ENCODE measurements at places on chromosomes 6 and 20.

DNA sequence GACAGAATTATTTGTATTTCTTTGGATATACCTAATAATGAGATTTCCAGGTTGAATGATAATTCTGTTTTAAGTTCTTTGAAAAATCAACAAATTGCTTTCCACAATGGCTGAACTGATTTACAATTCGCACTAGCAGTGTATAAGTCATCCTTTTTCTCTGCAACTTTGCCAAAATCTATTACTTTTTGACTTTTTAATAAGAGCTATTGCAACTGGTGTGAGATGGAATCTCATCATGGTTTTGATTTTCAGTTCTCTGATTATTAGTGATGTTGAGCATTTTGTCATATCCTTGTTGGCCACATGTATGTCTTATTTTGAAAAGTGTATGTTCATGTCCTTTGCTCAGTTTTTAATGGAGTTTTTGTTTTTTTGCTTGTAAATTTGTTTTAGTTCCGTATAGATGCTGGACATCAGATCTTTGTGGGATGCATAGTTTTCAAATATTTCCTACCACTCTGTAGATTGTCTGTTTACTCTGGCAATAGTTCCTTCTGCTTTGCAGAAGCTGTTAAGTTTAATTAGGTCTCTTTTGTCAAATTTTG lies 409.8 kb upstream of the CITED2 start:
- DNase-seq, result no peak

DNA sequence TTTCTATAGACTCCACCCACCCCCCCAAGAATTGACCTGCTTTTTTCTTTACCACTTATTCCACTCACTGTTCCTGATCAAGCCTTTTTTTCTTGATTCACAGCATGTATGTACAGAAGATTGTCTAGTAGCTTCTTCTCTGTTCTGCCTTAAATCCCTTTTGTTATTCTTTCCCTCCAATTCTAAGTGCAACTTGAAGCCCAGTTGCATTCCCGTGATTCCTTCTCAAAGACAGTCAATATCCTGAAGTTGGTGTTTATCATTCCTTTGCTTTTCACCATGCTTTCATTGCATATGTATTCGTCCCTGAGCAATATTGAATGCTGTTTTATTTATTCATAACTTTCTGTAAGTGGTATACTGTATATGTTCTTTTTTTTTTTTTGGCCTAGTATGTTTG lies 21.0 kb downstream of the XRN2 start:
- DNase-seq, result no peak

DNA sequence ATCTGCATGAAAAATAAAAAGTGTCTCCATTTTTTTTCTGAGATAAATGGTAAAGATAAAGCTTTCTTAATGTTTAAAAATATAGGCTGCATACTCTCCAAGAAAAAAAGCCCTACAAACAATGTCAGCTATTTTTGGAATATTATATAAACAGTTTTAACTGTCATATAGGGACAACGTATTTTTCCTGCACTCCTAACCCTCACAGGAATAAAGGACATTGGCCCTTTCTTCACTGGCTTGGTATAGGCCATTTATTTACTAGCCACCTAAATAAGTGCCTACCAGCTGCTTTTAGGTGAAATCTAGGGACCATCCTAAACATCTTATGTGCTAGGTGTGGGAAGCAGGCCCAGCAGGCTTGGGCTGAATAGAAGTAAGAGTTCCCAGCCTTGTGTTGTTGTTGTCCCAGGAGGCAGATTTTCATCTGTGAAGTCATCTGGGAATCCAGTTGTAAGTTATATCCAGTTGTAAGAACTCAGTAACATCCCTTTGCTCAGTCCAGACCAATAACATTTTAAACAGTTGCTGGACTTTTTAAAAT lies 21.3 kb downstream of the FOXO3 start:
- no peak for DNase-seq

DNA sequence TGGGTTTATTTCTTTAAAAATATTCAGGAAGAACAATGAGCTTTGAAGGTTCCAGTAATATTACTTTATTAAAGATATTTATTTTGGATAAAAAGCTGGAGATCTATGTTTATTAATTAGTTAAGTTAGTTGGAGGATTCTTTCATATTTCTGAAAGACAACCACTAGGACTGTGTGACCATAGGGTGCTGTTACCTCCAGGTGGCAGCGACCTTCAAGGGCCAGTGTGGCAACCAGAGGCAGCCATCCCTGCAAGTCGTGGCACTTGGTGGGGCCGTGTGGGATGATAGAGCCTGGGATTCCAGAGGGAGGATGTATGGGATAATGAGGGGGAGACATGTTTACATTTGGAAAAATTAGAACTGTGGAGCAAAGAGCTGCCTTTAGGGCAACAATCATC lies 95.5 kb upstream of the SCP2D1 start:
- DNase-seq, result no peak

DNA sequence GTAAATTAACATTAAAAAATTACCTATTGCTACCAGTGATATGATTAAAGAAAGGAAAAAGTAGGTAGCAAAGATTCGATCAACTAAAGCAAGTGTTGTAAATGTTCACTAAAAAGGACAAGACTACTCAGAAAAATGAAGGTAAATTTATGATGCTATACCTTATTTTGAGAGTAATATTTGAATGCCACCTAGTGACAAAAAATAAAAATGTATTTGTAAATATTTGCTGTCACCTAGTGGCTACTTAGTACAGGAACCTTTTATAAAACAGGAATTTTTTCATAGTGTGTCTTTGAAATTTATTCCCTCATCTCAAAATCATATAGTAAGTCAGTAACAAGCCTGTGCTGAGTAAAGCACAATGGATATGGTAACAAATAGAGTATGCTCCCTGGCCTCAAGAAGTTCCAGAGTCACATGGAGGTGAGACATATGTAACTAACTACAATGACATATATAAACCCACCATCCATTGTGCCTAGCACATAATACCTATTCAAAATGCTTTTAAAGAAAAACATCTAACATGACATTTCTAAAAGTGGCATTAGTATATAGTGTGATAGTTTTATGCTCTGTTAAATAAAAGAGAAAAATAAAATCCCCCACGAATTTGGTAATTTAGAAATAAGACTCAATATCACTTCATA lies 193.1 kb upstream of the SIM1 start:
- no peak for DNase-seq

- DNase-seq, result peak; percentile 90
These were observed 1.0 kb downstream of the PXDC1 start for GRCh38 chr6:3750317-3751076.

DNA sequence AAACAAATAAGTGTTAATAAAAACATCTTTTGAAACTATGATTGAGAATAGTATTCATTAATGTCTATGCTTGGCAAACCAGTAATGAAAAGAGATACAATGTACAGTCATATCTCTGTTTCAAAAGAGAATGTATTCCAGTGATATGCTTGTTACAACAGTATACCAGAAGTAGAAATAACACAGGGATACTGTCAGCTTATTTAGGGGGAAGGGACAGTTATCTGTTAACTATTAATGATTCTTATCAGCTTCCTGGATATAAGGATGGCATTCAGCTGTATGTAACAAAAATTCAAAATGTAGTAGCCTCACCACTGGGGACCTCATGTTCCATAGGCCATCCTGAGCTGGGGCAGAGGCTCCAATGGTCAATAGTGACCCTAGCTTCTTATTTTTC lies 103.8 kb upstream of the TBX18 start:
- no peak for DNase-seq

- DNase-seq, result no peak
These were observed 34.8 kb downstream of the CDKAL1 start for GRCh38 chr6:20569000-20569610.

DNA sequence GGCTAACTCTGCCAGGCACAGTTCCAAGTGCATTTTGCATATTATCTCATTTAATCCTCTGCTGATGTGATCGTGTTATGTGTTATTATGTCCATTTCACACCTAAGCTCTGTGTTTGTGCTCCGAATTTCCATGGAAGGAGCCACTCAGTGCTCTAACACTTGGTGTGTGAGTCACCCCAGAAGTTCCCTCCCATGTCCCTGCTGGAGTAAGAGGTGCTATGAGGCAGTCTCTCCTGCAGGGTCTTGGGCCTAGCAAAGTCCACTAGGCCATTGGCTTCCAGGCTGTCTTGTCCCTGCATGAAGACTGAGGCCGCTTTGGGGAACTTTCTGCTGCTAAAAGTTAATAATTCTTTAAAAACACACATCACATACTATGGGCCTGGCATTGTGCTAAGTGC lies 405.9 kb upstream of the SULF2 start:
- no peak for DNase-seq

DNA sequence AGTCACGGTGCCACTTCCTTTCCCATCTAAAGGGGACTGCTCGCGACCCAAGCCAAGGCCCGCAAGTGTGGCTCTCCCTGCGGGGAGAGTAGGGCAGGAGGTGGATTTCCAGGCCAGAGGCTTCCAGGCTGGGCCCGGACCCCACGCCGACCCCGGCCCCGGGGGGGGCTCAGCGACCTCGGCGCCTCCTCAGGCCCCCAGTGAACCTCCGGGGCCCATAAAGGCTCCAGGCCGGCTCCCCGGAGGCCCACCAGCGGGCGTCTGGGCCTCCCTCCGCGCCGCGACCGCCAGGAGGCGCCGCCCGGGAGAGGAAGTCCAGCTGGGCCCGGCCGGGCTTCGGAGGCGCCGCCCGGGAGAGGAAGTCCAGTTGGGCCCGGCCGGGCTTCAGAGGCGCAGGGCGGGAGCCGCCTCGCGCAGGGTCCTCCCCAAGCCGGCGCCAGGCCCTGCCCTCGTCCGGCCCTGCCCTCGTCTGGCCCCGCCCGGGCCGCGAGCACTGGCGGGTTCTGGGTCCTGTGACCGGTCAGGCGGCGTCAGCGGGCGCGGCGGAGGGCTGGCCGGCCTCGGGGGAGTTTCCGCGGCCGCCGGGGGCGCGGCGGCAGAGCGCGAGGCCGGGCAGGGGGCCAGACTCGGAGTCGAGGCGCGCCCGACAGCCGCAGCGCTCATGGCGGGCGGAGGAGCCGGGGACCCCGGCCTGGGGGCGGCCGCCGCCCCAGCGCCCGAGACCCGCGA lies at the start of gene RAB32:
Gene RAB32, plus strand, starts transcription at position 623 of the 729 bp plus-strand sequence. Its CDS starts 39 bp downstream, at position 662.
- DNase-seq, result peak; percentile 97

DNA sequence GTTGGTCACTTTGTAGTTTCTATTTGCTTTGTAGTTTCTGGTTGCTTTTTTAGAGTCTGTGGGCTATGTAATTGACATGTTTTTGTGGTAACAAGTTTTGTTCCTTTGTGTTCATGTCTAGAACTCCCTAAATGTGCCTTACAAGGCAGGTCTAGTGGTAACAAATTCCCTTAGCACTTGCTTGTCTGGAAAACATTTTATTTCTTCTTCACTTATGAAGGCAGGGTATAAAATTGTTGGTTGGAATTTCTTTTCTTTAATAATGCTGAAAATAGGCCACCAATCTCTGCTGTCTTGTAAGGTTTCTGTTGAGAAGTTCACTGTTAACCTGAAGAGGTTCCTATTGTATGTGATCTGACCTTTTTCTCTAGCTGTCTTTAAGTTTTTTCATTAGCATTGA lies 383.6 kb downstream of the EPHA7 start:
- DNase-seq, result no peak

DNA sequence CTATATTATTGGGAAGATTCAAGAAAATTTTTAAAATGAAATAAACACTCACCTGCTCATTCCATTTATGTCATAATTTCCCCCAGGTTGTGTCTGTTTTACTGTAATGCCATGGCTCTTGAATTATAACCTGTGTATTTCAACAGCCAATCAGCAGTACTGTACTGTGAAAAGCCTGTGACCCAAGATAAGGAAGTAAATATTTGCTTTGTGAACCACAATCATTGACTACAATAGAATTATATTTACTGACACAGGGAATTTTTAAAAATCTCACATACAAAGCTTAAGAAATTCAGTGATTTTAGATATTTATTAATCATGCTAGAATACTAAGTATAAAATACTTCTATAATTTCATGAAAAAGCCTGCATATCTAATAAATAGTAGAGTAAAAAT lies 6.0 kb downstream of the RGS17 start:
- DNase-seq, result no peak

- DNase-seq, result peak; percentile 26
These were observed at the start of gene LY86 for GRCh38 chr6:6588064-6588923. Gene LY86 (plus strand): TSS chr6:6588720. CDS start chr6:6588735, 15 bp downstream.

DNA sequence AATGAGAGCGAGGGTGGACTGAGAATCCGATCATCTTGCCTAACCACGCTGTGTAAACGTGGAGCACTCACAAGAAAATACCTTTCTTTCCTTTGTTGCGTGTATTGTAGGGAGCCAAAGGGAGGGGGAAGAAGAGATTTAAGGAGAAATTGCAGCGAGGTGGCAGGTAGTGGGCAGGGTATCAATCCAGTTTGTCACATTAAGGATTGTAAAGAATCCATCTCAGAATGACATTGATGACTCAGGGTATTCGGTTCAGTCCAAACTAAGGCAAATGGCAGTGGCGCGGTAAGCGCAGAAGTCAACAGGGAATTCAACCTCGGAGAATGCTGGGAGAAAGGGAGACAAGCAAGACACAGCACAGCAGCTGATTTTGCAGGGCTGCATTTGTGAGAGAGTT lies 146.2 kb downstream of the ID4 start:
- DNase-seq, result no peak

DNA sequence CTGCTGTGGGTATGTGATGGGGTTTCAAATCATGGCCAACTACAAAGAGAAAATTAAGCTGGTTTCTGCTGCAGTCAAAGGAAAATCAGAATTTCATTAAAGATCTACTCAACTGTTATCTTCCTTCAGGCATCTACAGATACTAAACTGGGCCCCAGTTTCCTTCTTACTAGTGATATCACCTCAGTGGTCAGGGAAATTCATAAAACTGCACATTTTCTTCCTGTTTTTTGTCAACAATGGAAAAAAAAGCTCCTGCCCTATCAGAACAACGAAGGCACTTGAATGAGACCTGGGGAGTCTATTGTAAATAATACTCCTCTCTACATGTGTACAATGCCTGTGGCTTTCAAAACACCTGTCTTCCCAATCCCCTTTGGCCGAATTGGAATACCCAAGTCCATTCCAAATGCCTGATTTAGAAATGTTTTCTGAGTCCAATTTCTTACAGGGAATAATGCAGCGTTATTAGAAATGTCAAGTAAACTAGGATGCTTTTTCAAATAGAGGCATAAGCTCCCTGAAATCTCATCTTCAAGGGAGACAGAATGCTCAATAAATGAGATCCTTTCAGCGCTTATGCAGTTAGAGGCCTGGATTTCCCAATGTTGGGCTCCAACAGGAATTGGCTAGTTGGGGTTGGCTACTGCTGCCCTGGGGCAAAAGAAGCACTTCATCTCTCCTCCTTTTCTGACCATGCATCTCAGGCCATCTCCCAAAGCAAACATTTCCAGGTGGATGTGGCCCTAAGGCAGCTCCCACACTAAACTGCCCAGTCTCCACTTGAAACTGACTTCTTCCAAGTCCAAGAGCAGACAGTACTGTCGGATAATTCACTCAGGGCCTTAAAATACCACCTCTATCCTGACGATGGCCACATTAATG lies 143.3 kb downstream of the NFATC2 start:
- DNase-seq, result no peak

GRCh38 chr6:170290296-170291128 lies at the start of gene DLL1:
Gene DLL1 (minus strand): TSS chr6:170291078. CDS start chr6:170290139, 939 bp downstream.
- no peak for DNase-seq

GRCh38 chr20:39019805-39020325 lies 57.7 kb downstream of the DHX35 start:
- DNase-seq, result no peak

GRCh38 chr6:13097454-13097853 lies 230.9 kb downstream of the TBC1D7 start:
- no peak for DNase-seq

Data from umbilical cord (tissue), 2 donors.